Uterus (tissue), 4 donors: ENCODE measurements at places on chromosomes 2 and 18. TPM values are rescaled to one million over a fixed set of nuclear protein-coding genes. Genes with fewer than 3 reads are reported as not detected.

IL1R2 gene
- 4.5 TPM for total RNA-seq

DNA sequence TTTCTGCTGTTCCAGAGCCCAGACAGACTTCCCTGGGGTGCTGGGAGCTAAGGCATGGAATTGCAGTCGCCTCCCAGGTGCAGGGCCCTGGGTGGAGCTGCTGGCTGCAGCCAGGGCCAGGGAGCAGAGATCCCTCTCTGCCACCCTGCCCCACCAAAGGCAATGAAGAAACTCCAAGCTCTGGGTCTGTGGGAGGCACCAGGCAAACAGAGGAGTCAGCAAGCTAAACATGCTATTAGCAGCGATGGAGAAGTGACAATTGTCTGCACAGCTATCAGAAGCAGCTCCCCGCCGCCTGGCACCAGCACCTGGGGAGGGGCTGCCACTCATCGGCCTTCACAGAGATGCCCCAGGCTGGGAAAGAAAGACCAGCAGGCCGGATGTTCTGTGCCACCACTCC, 28.0 kb upstream of the COX5B start:
- H3K27ac ChIP-seq = no peak overlapping the region
- H3K36me3 ChIP-seq = no peaks in the 10 kb centered on the region
- no peaks in the 10 kb centered on the region for H3K27me3 ChIP-seq
- DNase-seq = no peak

RSAD2 gene
- total RNA-seq = 12.2 TPM

PTPRN gene
- not detected for total RNA-seq

DNA sequence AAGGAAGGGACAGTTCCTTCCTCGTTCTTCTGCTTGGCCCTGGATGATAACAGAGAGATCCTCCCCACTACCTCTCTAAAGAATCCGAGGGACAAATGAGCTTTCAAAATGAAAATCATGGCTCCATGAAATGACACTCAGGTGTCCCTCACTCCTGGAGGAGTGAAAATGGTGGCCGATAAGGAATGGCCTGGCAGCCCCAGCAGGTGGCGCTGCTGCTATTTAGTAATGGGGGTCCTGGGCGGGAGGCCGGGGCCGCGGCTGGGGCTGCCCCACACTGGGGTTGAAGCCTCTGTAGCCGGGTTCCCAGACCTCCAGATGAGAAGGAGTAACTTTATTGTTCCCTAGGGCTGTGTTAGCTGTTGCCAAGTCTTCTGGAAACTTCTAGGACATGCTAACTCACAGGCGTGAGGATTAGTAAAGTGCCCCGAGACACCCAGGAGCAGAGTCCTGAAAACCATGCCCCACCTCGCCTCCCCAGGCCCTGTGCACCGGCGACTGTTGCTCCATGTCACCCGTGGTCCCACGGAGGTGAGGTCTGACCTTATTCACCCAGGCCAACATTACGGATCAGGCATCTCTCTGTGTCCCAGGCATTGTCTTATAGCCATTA, 138.0 kb downstream of the CTIF start:
- peak; percentile 69 for DNase-seq
- no peaks in the 10 kb centered on the region for H3K36me3 ChIP-seq
- H3K27me3 ChIP-seq = no peaks in the 10 kb centered on the region
- no peak overlapping the region for H3K27ac ChIP-seq
- H3K4me3 ChIP-seq = no peak overlapping the region

HAT1 gene
- total RNA-seq = 38.9 TPM

DNA sequence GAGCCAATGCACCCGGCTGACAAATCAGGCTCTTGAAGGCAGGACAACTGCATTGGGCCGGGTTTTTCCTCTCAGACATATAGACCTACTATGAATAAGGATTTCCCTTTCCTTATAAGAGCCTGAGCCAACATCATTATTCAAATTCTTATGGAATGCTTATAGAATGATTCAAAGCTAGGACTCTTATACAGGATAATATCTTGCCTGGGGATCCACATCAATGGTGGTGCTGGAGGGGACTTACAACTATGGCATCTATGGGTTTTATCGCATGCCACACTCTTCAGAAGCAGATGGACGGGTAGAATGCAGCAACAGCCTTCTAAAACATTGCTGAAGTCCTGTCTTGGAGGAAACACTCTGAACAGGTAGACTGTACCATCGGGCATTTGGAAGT, 296.8 kb upstream of the KYNU start:
- no peak for DNase-seq
- no peaks in the 10 kb centered on the region for H3K27me3 ChIP-seq
- no peak overlapping the region for H3K27ac ChIP-seq
- H3K4me1 ChIP-seq = no peaks in the 10 kb centered on the region

PCARE gene
- total RNA-seq = not detected

ONECUT2 gene
- total RNA-seq = 0.07 TPM

MATN3 gene
- 1.3 TPM for total RNA-seq
